ENCODE measurements at places on chromosomes 6 and 20.

GRCh38 chr6:34170346-34170745 lies 24.5 kb upstream of the GRM4 start:
- no peak for DNase-seq

DNA sequence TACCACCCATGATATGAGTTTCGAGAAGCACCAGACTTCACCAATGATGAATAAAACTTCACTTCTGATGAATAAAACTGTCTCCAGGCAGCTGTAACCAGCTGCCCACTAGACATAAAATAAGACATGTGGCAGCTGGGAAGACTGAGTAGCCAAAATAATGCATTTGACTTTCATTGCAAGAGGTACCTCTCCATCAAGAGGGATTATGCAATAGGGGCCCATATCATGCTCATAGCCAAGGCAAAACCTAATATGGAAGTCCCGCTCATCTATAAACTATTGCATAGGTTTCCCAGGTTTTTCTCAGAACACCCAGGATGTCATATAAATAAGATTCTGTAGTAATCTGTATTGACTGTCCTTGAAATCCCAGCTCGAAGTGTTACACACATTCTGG lies 155.5 kb downstream of the SIM1 start:
- no peak for DNase-seq

DNA sequence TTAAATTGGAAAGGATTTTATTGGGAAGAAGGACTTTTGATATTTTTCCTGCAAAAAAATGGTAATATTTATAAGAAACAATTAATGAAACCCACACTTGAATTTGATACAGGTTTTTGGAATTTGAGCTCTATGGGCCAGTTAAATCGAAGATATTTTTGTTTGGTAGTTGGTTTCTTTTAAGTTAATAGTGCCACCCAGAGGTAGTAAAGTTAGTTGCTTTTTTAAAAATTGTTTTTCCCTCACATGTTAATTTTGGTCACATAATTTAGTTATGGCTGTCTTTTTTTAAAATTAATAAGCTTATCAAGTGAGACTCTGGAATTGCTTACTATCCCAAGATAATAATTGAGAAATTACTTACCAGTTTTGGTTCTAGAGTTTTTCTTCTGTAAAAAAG lies 7.1 kb downstream of the PRIM2 start:
- DNase-seq, result no peak

DNA sequence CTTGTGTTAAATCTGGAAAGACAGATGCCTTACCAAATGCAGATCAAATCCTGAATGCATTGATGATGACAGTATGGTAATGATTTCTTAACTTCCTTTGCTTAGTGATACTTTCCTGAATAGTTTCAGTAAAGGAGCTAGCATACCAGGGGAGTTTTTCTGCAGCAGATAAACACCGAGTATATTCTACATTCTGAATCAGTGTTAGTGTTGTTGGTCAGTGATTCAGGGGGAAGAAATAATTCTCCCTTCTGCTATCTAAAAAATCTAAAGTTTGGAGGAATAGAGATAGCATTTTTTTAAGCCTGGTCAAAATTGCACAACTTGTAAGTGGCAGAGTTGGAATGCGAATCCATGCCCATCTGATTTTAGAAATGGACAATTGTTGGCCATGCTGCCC lies 512.2 kb upstream of the MARCKS start:
- peak; percentile 14 for DNase-seq

- peak; percentile 21 for DNase-seq
Measured at GRCh38 chr6:159311618-159312017, 142.4 kb downstream of the FNDC1 start.

- no peak for DNase-seq
Measured at GRCh38 chr6:163739966-163740365, 325.4 kb downstream of the QKI start.

- DNase-seq, result no peak
Measured at GRCh38 chr6:157292202-157292601, 31.1 kb downstream of the TMEM242 start.

DNA sequence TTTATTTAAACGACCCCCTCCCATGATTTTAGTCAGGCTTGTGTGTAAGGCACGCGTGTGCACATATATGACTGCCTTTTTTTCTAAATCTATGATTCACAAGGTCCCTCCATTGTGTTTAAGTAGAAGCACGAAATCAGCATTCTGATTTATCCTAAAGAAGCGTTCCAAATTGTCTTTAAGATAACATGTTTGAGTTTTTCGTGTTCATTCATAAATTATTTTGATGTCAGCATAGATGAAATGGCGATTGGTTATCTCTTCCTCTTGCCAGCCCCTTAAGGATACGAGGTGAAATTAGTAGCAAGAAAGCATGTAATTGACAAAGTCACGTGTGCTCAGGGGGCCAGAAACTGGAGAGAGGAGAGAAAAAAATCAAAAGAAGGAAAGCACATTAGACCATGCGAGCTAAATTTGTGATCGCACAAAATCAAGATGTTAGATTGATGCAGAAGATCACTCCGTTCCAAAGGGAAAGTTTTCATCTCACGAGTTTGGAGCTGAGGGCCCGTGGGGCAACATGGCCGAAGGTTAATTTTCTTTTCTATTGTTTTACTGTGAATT lies at the start of gene LIN28B:
LIN28B (plus strand) TSS at position 377 of the 564 bp plus-strand sequence; CDS start at position 521, 144 bp downstream.
- DNase-seq, result no peak

DNA sequence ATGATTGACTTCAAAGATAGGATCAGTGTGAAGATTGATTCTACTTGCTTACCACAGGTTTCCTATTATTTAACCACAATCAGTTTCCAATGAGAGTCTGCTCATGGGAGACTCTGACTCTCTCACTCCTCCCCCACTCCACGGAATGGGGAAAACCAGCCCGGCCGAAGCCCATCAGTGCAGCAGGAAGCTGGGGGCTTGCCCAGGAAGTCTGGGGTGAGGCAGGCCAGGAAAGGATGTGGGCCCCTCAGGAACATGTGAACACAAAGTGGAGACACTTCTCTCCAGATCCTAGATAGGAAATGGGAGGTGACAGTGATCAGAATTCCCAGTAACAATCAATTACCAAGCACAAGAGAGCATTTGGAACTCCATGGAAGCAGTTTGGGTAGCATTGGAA lies 144.2 kb downstream of the TTLL2 start:
- DNase-seq, result no peak

DNA sequence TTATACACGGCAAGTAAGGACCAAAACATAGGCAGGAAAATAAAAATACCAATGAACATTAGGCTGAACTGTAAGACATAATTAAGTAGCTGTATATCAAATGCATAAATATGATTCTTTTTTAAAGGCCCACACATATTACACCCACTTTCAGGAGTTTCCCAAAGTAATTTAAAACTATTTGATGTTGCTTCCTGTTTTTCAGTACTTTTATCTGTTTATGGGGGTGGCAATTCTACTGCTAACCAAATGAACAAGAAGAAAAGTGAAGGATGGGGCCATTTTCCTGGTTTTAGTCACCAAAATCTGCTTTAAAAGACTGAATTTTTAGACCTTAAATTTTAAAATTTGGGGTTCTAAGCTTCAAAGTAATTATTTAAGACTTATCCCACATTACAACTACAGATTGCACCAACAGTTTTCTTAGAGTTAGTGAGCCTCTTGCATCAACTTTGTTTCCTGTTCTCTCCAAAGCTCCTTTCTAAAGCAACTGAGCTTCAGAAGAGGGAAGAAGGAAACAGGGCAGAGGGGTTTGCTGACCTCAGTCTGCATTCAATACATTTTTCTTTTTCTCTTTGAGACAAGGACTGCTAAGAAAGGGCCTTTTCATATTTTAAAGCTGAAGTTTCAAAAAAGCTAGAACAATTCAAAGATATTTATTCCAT lies 191.0 kb downstream of the BACH2 start:
- DNase-seq, result no peak

DNA sequence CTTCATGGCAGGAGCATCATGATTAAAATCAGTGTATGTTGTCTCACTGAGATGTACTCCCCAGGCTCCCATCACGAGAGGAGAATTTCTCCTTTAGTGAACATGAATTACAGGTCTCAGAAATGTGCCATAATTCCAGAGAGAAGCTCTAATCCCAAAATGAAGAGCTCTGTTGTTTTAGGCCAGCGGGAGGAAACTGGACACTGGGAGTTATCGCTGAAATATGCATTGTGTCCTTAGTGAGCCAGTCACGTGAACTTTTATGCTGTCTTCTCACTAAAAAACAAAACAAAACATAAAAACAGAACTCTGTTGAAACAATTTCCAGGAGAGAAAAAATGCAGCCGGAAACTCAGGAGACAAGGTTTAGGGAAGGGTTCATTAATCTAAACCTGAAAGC lies 315.7 kb upstream of the NT5E start:
- no peak for DNase-seq

Data from mammary epithelial cell (primary cell).